Parietal lobe (tissue), 2 donors: ENCODE measurements at places on chromosomes 1 and 21. TPM values are rescaled to one million over a fixed set of nuclear protein-coding genes. Genes with fewer than 3 reads are reported as not detected.

Gene NR1I3
- not detected for total RNA-seq

Gene SH2D5
- 0.31 TPM for total RNA-seq

Gene FMO4
- 1.9 TPM for total RNA-seq

Gene RAP1GAP
- 31.6 TPM for total RNA-seq

Gene ESRRG
- total RNA-seq = 8.1 TPM

Gene SPRR5
- not detected for total RNA-seq

Gene PPFIA4
- 44.1 TPM for total RNA-seq

Gene AGPAT3
- total RNA-seq = 40.4 TPM

Gene SLC35E2B
- total RNA-seq = 91.4 TPM

Gene SDF4
- 34.4 TPM for total RNA-seq

Gene WNT3A
- not detected for total RNA-seq

Gene DNAI4
- 16.0 TPM for total RNA-seq

Gene SUSD4
- 21.0 TPM for total RNA-seq

Gene REN
- total RNA-seq = not detected

Gene HEYL
- 0.63 TPM for total RNA-seq

Gene LCE1F
- total RNA-seq = not detected

Gene CYP4B1
- total RNA-seq = not detected

Gene ALX3
- not detected for total RNA-seq

Gene VAV3
- 5.9 TPM for total RNA-seq

Gene TMEM39B
- total RNA-seq = 7.8 TPM

Gene CDA
- not detected for total RNA-seq
